NCI-H2081 treated with DMSO at 0.1 percent for 48 hours (cell line): ENCODE measurements at places on chromosomes 13 and 19.

- no peak for DNase-seq
Observed at GRCh38 chr13:102002287-102002686, 399.6 kb downstream of the FGF14 start.

DNA sequence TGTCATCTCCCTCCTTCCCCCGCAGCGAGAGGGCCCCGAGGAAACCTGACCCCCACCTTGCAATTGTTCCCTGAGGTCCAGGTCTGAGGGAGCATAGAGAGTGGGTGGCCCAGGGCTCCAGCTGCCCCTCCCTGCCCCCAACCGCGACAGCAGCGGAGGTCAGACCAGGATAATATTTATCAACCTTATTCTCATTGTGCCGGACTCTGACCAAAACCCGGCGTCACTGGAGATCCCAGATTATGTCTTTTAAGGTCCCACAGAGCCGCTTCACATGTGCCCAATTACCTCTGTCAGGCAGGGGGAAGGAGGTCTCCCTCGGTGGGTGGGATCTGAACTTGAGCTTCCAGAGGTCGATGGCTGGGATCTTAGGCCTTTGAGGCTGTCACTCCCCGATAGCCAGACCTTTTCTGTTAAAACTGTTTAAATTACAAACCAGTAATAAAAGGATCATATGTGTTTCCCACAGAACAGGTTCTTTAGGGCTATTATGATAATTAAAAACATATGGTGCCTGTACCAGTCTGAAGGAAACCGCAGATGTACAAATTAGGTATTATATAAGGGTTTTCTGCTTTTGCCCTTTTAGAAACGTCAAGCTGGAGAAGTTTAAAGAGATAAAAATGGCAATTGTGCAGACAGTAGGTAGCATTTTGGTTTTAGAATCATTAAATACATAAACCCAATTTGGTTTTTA is 195.5 kb downstream of the ZNF536 start:
- DNase-seq = no peak

GRCh38 chr19:56085571-56086275 is 35.4 kb downstream of the ZNF787 start:
- no peak for DNase-seq

- DNase-seq = no peak
Observed at GRCh38 chr13:93723316-93723715, 496.7 kb downstream of the GPC6 start.

- no peak for DNase-seq
Observed at GRCh38 chr13:49348751-49349150, 95.1 kb downstream of the CAB39L start.

GRCh38 chr19:58455306-58455705 is 3.9 kb downstream of the ZNF324B start:
- DNase-seq = no peak

DNA sequence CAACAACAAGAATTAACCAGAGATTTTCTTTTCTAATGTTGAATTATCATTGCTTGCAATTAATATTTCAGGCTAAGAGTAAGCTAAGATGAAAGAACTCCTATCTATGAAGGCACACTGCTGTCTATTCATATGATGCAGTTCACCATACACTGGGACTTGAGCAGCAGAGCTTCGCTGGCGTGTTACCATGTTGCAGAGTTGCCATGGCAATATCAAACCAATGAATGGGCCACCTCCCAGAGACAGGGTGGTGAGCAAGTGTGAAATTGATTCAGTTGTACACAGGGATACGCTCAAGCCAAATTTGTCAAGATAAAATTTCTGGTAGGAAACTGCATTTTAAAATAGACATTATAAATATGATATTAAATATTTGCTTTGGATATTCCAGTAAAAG is 69.3 kb upstream of the MYO16 start:
- DNase-seq = no peak

DNA sequence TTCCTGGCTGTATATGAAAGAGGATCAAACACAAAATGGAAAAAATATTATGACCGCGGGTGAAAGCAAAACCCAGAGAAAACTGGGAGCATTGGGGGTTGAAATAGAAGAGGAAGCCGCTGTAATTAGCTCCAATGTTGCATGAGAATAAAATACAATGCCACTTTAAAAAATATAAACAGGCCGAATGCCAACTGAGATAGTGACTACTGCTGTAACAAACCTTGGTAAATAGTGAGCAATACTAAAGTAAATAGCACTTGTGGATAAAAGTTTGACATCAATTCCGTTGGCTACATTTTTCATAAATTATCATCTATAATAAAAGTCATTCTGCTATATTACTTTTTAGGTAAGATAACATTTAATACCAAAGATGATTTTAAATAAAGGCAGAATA is 395.8 kb upstream of the MIR17HG start:
- DNase-seq = no peak

DNA sequence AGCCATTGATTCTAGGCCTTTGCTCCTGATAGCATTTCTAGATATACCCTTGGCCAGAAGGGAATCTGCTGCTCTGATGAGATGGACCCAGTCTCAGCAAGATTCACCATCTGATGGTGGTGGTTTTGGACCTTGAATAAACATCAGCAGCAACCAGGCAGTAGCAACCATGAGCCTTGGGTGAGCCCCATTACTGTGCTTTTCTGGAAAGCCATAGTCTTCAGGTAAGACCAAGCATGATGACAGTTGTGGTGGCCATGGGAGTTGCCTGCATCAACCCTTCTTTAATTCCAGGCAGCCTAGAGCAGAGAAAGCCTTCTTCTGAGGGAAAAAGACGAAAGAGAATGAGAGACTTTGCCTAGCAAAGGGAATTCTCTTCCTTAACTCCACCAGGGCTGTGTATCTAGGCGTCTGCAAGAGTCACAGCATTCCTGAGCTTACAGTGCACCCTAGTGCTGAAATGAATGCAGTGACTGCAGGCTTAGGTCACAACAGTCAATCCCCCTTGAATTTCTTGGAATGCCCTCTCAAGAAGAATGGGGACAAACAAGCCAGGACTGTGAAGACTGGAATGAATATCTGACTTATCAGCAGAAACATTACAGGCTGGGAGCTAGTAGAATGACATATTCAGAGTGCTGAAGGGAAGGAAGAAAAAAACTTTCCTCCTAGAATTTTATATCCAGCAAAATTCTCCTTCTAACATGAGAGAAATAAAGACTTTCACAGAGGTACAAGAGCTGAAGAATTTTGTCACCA is 942.4 kb upstream of the PCDH20 start:
- DNase-seq = no peak

DNA sequence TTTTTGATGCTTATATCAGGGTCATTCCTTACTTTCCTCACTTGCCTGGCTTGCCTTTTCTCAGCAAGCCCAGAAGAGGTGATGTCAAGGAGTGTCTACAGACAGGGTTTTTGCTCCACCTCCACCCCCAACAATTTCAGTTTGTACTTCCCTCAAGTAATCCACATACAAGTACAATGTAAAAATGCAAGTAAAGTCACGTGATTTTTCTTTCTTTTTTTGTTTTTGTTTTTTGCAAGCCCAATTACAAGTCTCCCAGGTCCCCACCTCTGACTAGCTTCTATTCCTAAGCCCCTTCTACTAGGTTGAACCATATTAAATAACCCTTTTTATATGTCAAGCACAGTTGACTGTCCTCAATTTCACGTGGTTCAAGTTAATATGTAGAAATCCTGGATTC is 579.6 kb downstream of the DIAPH3 start:
- no peak for DNase-seq

DNA sequence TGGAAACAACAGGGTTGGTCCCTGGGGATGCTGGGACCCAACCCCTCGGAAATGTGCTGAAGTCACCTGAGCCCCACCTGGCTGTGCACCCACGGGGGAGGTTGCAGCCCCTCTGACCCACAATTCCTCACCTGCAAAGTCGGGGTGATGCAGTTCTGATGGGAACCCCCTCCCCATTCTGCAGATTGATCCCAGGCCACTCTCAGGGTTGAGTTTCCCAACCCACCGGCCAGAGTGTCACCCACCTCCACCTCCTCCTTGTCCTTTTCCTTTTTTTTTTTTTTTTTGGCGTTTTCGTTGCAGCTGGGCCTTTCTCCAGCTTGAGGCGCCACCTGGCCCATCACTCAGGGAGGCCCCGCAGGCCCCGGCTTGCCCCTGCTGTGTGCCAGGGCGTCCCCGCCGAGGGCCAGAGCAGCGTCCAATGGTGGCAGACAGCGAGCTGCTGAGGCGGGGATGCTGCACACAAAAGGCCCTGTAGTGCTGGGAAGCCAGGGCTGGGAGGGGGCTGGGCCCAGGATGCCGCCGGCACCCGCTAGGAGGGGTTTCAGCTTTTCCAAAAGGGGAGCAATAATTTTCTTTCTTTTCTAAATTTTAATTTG is 4.6 kb downstream of the PIK3R2 start:
- DNase-seq = peak; percentile 52

- no peak for DNase-seq
Observed at GRCh38 chr13:48595431-48596429, 58.0 kb upstream of the CYSLTR2 start.

DNA sequence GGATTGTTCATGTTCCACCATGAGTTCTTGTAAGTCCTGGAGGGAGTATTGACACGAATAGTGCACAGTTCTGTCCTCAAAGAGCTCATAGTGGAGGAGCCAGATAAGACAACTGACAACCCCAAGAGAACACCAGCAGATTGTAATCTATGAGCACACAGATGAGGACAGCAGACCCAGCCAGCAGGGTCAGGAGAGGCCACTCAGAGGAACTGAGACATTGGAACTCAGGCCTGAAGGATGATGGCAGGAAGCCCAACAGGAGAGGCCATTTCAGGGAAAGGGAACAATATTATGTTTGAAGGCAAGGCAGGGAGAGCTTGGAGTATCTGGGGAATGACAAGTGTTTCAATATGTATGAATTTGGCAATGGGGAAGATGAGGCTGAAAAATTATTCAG is 63.7 kb upstream of the IPO5 start:
- DNase-seq = no peak

DNA sequence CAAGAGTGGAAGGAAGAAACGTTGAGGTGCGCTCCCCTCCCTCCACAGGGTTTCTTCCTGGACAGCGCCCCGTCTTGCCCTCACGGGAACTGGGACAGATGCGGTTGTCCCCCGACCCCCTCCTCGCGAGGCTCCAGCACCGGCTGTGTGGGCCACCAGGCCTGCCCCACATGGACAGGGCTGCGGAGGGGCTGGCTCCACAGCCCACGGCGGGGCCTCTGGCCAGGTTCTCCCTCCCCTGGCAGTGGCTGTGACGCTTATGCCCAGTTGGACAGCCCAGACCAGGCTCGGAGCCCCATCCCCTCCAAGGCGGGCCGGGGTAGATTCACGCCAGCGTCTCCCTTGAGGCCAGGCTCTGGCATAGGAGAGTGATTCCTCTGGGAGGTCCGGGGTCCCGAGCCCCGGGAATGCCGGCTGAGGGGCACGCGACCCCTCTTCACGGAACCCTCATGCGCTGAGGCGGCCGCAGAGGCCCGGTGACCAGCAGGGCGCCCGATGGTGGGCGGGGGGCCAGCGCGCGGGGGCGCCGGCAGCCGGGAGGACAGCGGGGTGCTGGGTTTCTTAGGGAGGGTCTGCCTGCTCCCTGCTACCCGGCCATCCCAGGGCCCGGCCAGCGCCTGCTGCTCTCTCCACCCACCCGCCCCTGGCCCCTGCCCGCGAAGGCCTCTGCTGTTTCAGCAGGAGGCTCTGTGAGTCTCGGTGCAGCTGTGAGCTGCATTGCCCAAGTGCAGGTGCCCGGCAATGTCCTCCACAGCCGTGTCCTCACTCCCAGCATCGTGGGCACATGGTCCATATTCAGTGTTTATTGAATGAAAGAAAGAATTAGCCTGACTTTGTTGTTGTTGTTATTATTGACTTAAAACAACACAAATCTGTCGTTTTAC is 20.3 kb upstream of the GAS6 start:
- DNase-seq = no peak

DNA sequence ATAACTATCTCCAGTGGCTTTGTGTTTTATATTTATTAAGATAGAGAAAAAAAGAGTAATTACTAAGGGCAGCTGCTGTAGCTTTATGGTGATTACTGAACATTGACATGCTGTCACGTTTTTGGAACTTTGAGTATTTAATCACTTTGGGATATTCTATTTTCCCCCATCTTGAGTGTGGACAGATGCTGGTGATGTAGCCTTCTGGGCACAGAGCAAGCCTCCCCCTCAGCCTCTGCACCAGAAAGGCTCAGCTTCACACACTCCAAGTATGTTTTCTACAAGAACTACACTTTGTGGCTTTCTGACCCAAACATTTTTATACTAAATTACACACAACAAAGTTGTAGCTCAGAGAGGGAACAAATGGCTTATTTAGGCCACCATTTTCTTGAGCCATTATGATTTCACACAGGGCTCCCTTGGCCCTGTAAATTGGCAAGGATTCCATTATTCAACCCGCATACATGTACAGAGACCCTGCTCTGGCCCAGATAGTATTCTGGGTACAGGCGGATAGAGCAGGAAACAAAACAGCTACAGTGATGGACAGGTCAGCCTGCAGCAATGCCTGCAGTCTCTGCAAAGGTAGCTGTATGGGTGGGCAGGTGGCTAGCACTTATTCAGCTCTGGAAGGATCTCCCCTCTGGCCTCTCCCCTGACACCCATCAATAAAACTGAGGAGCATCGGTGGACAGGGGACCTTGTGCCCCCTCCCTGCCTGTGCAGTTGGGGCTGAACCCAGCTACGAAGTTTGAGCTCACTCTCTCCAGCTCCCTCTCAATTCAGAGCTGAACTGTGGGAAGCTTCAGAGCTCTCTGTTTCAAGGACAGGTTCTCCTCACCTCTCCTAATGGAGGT is 1.3 kb downstream of the ALOX5AP start:
- no peak for DNase-seq

- DNase-seq = no peak
Observed at GRCh38 chr19:58372311-58373133, 8.3 kb downstream of the ZNF837 start.

GRCh38 chr19:43957891-43958290 is 6.9 kb downstream of the ZNF221 start:
- no peak for DNase-seq

DNA sequence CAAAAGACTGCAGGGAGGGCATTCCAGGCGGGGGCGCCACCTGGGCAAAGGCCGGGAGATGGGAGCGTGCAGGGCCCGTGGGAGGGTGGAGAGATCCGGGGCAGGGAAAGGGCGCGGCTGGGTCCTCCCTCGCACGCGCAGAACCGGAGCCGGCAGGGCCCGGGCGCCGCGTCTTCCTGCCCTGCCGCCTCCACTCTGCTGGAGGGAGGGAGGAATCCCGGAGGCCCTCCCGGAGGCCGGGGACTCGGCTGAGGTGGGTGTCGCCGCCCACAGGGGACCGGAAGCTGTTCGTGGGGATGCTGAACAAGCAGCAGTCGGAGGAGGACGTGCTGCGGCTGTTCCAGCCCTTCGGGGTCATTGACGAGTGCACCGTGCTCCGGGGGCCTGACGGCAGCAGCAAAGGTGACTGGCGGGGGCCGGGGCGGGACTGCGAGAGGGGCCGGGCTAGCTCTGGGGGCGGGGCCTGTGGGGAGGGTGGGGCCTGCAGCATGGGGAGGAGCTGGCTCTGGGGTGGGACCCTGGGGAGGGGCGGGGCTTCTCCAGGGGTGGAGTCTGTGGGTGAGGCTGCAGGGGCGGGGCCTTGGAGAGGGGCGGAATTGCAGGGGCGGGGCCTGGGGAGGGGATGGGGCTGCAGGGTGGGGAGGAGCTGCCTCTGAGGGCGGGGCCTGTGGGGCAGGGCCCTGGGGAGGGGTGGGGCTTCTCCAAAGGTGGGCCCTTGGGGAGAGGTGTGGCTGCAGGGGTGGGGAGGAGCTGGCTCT is 51.3 kb downstream of the CELF5 start:
- DNase-seq = no peak

- DNase-seq = no peak
Observed at GRCh38 chr13:26424181-26424580, 133.3 kb upstream of the WASF3 start.

GRCh38 chr13:112734696-112735547 is 45.1 kb downstream of the ATP11A start:
- no peak for DNase-seq
